ENCODE measurements at places on chromosomes 1 and 21.

DNA sequence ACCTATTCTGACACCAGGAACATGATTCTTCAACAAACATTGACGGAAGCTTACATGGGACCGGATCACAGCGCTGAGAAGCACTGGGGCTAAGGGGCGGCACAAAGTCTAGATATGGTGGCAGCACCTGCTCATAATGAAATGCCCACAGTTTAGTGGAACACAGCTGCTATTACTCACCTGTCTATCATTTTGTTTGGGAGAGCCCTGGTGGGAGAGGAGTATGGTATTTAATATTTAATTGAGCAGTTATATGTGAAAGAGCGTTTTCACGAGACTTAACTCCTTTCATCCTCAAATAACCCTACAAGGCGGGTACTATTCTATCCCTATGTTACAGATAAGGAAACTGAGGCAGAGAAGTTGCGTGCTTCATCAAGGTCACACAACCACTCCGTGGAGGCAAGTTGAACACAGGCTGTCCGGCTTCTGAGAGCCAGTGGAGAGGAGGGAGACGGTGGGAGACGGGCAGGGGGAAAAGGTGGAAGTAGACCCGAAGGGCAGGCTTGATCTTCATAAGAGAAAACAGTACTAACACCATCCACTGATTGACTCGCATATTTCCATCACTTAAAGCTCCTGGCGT lies 790 bp upstream of the TSNAX start:
- DNase-seq: no peak

DNA sequence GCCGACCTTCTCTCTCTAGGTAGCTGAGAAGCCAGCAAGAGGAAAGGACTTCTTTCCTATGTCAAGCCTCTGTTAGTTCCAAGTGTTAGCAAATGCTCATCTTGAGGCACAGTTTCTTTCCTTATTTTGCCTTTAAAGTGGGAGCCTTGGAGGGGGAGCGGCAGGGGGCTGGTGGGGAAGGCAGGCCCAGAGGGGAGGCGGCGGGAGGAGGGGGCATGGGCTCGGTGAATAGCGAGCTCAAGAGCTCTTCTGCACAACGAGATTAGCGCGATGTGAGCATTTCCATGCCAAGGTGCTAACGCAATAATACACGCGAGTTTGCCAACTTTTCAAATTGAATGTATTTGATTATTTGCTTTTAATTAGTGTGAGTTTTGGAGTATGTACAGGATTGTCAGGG lies 372.6 kb downstream of the RPS6KC1 start:
- no peak for DNase-seq

- no peak for DNase-seq
These were observed at the start of gene COL16A1 for GRCh38 chr1:31703431-31704270. Gene COL16A1 (minus strand): TSS chr1:31704017. CDS start chr1:31702193, 1,824 bp downstream.

DNA sequence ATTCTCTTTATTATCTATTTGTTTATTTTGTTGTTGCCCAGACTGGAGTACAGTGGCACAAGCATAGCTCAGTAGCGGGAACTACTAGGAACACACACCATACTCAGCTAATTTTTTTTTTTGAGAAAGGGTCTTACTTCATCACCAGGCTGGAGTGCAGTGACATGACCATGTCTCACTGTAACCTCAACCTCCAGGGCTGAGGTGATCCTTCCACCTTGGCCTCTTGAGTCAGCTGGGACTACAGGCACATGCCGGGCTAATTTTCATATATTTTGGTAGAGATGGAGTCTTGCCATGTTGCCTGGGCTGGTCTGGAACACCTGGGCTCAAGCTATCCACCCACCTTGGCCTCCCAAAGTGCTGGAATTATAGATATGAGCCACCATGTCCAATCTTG lies 5.3 kb upstream of the TXNIP start:
- no peak for DNase-seq

- no peak for DNase-seq
These were observed 95.7 kb upstream of the ZNF648 start for GRCh38 chr1:182157187-182157586.

DNA sequence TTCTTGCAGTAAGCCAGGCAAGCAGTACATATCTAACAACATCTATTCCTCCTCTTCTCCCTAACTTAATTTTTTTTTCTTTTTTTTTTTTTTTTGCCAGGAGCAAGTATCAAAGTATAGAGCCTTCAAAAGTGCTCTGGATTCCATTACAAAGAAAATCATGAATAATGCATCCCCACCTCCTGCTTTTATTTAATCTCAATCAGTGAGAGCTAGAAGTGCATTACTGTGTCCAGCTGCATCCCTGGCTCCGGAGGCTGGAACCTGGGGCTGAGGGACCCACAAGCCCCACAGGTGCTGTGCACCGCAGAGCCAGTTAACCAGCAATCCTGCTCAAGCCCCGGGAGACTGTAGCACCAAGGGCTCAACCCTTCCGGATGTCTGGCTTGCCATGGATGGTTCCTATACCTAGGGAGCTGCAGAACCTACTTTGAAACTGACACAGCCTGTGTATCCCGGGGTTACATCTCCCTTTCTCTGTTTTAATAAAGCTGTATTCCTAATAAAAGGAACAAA lies 455.9 kb upstream of the RUNX1 start:
- no peak for DNase-seq

DNA sequence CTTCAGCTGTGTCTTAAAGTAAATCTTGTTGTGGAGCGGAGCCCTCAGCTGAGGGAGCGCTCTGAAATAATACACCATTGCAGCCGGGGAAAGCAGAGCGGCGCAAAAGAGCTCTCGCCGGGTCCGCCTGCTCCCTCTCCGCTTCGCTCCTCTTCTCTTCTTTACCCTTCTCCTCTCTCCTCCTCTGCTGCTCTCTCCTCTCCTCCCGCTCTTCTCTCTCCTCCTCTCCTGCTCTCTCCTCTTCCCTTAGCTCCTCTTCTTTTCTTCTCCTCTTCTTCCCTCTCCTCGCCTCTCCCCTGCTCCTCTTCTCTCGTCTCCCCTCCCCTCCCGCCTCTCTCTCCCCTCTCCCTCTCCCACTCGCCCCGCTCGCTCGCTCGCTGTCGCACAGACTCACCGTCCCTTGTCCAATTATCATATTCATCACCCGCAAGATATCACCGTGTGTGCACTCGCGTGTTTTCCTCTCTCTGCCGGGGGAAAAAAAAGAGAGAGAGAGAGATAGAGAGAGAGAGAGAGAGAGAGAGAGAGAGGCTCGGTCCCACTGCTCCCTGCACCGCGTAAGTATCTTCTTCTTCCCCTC lies at the start of gene PROX1:
PROX1 (plus strand) TSS at position 47 of the 580 bp plus-strand sequence. CDS start 8,563 bp downstream, outside the sequence.
- DNase-seq: no peak

DNA sequence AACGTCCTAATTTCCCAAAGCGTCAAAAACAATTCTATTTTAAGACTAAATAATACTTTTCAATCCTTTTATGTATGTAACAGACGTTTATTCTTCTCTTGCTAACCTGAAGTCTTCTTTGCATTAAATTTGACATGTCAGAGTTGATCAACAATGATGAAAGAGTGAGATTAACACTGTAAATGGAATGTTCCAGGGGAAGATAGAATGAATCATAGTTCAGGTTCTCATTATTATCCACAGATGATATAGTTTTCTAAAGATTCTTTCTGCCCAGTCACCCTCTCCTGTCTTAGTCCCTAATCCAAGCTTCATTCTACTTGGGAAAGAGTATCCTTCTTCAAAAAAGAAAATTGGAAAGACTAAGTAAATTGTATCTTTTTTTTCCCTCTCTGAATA lies 38.9 kb downstream of the SDCCAG8 start:
- no peak for DNase-seq

DNA sequence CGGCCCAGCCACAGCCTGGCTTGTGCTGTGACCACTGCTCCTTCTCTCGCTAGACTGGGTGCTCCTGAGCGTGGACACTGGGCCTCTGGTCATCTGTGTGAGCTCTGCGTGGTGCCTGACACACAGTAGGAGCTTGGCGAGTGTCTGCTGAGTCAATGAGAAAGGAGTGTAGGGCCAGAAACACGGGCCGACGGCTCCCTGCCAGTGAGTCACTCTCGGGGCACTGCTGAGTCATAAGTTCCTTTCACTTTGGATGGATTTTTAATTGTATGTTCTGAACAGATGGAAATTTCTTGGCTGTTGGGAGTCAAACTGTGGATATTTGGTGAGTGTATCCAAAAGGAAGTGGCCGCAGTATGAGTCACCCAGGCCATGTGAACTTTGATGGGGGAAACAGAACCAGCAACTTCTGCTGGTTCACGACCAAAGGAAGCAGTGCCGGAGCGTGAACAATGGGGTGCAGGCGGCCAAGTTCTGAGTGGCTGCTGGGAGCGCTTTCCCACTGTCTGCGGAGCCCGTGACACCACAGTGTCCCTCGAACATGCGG lies 41.0 kb upstream of the COL18A1 start:
- DNase-seq: no peak

DNA sequence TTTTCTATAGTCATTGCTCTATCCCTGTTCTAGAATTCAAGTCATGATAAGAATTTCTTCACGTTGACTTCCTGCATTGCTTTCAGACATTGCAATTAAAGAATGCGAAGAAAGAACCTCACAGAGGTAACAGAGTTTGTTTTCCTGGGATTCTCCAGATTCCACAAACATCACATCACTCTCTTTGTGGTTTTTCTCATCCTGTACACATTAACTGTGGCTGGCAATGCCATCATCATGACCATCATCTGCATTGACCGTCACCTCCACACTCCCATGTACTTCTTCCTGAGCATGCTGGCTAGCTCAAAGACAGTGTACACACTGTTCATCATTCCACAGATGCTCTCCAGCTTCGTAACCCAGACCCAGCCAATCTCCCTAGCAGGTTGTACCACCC lies 10.6 kb downstream of the APCS start:
- DNase-seq: no peak

DNA sequence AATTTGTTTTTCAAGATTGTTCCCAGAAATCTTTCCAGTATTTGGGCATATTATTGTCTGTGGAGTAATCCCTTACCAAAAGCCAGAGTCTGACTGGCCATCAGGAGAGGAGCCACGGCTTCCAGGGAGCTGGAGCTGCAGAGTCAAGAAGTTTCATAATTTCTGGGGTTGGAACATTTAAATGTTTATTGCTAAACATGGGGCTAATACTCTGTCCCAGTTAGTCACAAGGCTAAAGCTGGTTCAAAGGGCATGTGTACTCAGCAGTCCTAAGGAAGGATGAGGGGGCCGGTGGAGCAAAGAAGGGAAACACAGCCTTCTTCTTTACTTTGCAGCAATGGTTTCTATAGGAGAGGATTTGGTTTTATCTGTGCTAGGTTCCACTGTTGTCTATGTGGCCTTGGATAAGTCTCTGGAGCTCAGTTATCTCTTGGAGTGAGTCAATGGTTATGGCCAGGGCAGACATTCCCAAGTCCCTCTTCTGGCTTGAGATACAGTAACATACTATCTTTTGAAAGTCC lies 9.5 kb downstream of the DENND2D start:
- peak; percentile 94 for DNase-seq

GRCh38 chr1:45551684-45552083 lies 1.1 kb downstream of the AKR1A1 start:
- DNase-seq: no peak

DNA sequence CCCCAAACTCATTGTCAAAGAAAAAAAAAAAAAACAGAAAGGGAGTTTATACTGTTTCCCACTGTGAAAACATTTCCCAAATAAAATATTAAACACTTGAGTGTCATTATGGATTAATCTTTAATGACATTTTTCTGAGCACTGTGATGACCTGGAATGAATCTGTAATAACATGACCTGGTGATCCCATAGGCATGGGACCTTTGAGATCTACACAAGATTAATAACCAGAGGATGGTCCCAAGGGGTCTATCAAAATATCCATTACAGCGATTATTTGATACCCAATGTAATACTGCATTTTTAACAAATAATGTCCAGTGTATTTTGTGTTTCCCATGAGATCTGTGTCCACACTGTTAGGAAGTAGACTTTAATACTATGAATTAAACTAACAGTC lies 32.4 kb upstream of the NCAM2 start:
- no peak for DNase-seq

GRCh38 chr1:43123031-43123430 lies 49.1 kb downstream of the EBNA1BP2 start:
- no peak for DNase-seq

GRCh38 chr1:88060112-88060673 lies 623.9 kb upstream of the PKN2 start:
- DNase-seq: no peak

GRCh38 chr1:70836456-70836855 lies 211.2 kb downstream of the PTGER3 start:
- no peak for DNase-seq

DNA sequence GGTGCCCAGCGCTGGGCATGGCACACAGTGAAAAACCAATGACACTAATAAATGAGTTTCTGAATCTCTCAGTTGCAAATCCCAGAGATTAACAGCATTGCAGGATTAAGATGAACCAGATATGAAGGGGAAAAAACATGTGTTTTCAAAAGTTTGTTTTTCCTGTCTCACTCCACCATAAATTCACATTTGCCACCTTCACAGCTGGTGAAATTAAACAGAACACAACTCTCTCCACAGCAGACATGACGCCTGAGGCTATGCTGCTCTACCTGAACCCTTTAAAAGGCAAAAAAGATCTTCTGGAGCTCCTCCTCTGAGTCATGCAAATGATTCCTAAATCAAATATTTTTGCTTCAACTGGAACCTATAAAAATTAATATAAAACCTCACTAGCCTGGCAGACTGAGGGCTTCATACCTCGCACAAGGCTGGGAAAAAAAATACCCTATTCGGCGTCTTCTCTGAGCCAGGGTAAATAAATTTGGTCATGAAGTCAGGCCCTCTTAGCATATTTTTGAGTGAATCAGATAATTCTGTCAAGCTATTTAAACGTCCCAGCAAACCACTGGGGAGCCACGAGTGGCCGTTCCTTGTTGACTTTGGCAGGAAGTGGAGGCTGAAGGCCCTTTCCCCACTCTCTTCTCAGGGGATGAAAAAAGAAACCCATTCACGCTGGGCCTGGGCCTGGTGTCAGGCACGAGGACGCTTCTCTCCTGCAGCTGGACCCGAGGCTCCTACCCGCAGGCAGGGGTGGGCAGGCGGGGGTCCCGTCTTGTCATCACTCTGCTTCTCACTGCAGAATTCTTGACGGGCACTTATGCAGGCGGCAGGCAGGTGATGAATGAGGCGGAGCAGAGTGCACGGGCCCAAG lies 53.0 kb downstream of the DMRTB1 start:
- DNase-seq: no peak

DNA sequence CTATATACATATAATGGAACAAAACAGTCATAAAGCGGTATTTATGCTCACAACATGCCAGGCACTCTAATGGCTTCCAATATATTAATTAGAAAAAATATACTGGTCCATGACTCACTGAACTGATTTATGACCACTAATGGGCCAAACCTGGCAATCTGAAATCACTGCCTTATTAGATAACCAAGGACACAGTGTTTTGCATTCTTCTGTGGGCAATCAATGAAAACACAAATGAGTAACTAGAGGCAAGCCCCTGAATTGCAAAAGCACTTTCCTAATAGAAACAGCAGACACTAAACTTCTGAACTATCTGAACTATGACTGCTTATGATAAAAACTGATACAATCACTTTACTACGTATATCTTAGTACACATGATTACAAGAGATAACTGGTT lies 3.5 kb downstream of the GCLM start:
- no peak for DNase-seq

- DNase-seq: no peak
These were observed 24.0 kb upstream of the CDK18 start for GRCh38 chr1:205480349-205480985.

- no peak for DNase-seq
These were observed 180.8 kb upstream of the KCNK2 start for GRCh38 chr1:214901718-214902117.

- no peak for DNase-seq
These were observed 4.3 kb downstream of the PRMT2 start for GRCh38 chr21:46639489-46640386.

GRCh38 chr21:45886610-45887026 lies 95.0 kb upstream of the COL6A1 start:
- no peak for DNase-seq

- DNase-seq: no peak
These were observed 838 bp downstream of the OR2C3 start for GRCh38 chr1:247535402-247535801.

- DNase-seq: no peak
These were observed 98.3 kb downstream of the COQ8A start for GRCh38 chr1:227038401-227038800.
